RWPE2 (cell line): ENCODE measurements at places on chromosomes 2 and 18.

GRCh38 chr2:183063083-183063482 lies 15.5 kb upstream of the DUSP19 start:
- DNase-seq, result no peak

DNA sequence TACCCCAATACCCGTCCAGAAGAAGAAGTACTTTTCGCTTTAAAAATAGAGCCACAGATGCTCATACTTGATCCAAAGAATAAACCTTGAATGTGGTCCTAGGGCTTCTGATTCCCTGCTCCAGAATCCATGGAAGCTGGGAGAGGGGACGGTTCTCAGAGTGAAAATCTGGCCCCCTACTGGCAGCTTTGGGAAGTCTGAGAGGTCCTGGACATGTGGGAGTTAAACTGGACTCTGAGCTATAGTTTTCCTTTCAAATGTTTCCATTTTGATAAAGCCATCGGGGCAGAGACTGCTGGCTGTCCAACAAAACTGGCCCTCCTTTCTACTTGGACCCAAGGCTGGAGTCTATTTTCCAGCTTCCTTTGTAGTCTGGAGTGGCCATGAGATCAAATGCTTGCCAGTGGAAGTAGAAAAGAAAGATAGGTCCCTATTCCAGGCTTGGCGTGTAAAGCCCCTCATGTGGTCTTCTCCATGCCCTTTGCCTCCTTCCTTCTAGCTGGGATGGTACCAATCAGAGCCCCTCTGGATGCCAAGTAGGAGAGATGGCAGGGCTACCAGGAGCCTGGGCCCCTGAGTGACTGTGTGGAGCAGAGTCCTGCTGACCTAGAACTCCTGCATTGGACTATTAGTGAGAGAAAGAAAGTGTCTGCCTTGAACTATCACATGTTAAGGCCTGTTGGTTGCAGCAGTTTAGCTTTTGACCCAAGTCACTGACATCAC lies 37.7 kb upstream of the TBC1D8 start:
- DNase-seq, result no peak

DNA sequence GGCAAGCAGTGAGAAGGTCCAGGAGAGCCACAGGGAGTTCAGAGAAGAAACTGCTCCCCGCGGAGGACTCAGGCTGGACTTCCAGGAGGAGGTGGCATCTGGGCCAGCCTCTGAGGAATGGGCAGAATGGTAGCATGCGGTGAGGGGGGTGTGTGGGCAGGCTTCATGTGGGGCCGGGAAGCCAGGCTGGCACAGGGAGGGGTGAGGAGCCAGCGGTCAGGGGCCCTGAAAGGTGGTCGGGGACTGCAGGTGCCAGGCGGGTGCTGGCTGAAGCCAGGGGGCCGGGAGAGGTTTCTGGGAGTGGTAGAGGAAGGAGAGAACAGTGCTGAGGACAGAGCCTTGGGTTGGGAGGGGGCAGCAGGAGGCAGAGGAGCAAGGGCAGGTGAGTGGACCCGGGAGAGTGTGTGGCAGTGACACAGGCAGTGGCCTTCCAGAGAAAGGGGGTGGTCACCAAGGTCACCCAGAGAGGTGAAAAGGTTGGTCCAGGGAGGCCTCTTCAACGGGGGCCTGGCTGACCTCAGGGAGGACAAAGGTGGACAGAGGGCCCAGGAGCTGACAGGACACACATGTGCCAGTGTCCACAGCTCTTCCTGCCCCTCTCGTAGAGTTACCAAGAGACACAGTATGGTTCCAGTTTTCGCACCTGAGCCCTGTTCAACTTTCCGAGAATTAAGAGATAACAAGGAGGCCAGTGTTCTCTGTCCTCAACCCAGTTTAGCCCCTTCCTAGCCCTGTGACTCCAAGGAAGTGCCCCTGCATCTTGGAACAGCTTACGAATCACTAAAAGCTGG lies 101.2 kb upstream of the ASB18 start:
- DNase-seq, result no peak

DNA sequence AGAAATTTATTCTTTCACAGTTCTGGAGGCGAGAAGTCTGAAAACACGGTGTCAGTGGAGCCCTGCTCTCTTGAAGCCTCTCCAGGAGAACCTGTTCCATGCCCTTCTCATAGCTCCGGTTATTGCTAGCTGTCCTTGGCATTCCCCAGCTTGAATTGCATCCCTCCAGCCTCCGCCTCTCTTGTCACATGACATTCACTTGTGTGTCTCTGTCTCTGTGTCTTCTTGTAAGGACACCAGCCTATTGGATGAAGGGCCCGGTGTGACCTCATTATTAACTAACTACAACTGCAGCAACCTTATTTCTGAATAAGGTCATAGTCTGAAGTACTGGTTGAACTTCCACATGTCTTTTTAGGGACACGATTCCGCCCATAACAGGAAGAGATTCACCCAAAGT lies 4.5 kb upstream of the PRSS56 start:
- no peak for DNase-seq
